NCI-H1092 treated with DMSO at 0.1 percent for 48 hours (cell line): ENCODE measurements at places on chromosomes 2 and 18.

- no peak for DNase-seq
Observed at GRCh38 chr2:156505696-156506095, 69.5 kb downstream of the GPD2 start.

DNA sequence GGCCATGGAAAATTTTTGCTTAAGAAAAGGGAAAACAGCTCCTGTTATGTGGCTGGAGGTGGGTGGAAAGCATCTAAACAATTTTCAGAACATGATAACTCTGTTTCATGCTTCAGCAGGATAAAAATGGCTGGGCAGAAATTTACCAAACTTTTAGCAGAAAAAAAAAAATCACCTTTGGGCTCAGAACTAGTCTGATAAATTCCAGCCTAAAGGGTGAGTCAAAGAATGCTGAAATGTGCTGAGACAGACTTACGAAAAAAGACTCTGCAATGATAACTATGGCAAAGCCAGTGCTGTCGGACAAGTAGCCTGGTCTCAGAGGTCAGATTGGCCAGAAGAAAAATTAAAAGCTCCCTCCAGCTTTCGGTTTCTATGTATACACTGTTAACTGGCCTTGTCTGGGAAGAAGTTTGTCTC, 123.6 kb downstream of the LRATD1 start:
- no peak for DNase-seq

DNA sequence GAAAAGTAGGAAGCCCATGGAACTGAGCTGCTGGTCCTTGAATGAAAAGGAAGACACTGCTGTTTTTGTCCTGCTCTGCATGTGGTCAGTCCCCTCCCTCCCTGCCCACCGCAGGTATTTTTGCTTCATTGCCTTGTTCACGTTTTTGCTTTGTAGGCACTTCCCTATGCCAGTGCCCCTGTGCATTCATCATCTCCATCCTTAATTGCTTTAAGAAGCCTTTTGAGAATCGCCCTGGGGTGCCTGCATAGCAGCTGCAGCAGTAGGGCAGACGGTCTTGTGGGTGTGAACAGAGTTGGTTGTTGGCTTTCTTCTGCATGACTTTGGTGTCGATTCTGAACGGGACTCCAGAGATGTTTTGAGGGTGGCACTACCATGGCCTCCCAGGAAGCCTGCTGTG, 97.0 kb downstream of the CABLES1 start:
- no peak for DNase-seq

DNA sequence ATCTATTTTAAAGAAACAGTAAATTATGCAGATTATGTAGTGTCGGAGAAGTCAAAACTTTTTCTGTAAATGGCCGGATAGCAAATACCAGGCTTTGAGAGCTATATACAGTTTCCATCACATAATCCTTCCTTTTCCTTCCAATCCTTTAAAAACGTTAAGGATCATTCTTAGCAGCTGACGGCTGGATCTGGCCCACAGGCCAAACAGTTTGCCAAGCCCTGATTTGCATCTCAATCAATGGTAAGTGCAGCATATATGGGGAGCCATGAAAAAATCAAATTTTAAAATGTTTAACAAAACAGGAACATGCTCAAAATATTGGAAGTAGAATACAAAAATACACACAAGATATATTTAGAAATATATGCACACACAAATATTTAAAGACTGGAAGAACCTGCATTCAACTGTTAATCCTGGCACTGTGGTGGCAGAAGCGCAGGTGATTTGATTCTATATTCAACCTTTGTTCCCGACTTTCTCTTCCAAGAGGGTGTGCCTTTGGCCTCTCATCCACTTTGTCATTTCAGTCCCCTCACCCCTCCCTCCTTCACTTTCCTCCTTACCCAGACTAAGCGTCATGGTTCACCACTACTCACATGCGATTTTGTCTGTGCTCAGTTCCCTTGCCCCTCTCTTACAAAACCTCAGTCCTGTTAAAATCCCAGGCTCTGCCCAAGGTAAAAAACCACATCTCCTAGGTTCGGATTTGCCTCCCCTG, 27.3 kb downstream of the NDUFA10 start:
- no peak for DNase-seq

DNA sequence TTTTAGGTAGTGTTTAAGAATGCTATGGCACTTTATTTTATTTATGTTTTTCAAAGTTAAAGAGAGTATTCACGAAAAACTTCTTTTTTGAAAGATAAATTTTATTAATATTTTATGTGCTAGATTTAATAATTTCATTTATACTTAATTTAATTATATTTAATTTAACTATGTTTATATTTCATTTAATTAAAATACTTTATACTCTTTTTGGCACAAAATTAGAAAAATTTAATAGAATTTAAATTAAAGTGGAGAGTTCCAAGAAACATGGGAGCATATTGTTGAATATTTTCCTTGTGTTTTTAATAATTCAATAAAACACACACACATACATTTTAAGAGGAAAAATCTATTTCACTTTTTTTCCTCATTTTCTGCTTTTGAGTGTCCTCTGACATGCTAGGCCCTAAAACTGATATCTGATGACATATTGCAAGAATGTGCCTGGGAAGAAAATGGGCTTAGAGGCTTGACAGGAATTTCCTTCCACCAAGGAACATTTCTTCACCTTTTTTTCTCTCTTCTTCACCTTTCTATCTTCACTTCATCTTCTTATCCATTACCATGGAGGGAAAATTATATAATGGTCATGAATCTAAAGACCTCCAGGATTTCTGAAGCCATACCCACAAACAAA, 15.4 kb downstream of the ARHGAP28 start:
- DNase-seq: no peak

DNA sequence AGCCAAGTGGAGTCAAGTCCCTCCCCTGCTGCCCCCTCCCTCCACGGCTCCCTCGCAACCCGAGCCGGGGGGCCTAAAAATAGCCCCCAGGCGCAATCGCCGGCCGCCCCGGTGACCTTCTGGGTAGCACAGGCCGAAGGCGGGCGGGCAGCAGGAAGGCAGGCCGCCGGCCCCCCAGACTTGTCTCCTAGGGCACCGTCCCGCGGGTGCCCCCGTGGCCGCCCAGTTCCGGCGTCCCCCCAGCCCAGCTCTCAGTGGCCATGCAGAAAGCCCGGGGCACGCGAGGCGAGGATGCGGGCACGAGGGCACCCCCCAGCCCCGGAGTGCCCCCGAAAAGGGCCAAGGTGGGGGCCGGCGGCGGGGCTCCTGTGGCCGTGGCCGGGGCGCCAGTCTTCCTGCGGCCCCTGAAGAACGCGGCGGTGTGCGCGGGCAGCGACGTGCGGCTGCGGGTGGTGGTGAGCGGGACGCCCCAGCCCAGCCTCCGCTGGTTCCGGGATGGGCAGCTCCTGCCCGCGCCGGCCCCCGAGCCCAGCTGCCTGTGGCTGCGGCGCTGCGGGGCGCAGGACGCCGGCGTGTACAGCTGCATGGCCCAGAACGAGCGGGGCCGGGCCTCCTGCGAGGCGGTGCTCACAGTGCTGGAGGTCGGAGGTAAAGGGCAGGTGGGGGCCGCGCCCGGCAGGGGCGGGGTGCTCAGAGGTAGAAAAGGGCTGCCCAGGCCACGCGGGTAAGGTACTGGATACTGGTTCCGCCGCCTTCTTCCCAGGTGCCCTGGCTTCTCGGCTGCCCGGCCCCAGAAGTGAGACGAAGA, at the start of gene SPEG:
SPEG (plus strand) TSS at position 126 of the 808 bp plus-strand sequence; CDS start at position 261, 135 bp downstream.
- no peak for DNase-seq

DNA sequence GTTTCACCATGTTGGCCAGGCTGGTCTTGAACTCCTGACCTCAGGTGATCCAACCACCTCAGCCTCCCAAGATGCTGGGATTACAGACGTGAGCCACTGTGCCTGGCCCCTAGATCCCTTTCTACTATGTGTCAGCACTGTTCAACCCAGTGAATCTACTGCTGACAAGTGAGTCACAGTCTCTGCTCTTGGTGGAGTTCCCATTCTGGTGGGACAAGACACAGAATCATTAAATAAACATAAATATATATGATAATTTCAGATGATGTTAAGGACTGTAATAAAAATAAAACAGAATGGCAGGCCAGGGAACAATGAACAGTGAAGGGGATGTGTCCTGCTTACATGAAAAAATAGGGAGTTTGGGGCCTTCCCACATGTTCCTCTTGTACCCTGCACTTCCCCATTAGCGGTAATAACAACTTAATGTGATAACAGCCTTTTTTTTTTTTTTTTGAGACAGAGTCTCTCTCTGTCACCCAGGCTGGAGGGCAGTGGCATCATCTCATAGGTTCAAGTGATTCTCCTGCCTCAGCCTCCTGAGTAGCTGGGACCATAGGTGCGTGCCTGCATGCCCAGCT, 112.2 kb downstream of the CPO start:
- DNase-seq: no peak

DNA sequence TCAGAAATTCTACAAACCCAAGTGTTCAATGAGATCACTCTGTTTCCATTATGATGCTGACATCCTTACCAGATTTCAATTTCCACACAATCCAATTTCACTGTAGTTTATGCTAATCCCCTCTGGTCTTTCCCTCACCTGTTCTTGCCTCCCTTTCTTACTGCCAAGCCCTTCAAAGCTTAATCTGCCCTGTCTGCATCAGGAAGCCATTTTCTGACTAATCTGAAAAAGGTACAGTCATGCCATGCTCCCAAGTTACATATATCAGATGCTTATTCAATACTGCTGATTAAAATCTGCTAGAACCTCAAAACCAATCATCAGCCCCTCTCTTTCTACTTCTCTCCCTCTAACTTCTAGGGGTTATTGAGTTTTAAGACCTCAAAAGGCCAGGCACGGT, 8.9 kb downstream of the KRTCAP3 start:
- DNase-seq: no peak

GRCh38 chr18:64379662-64380061, 230.8 kb upstream of the LINC00305 start:
- DNase-seq: no peak

DNA sequence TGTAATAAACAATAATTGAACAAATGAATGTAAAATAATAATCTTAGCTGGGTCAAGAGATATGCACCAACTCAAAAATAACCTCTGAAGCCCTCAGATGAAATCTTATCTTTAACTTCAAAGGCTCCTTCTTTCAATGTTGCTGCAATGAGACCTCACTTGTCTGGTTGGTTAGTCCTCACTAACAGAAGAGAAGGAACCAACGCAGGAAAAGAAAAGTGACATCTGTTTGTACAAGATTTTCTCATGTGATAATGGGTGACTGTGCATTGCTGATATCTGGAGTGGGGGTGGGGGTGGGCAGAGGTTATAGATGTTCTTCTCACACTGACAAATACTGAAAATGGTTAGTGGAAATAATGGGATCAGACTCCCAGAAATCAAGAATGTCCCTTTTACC, 2.6 kb downstream of the SCN7A start:
- DNase-seq: no peak

GRCh38 chr2:207469943-207470729, 59.6 kb upstream of the CREB1 start:
- DNase-seq: peak; percentile 49

GRCh38 chr2:208794288-208794975, 387.8 kb downstream of the PTH2R start:
- DNase-seq: no peak

DNA sequence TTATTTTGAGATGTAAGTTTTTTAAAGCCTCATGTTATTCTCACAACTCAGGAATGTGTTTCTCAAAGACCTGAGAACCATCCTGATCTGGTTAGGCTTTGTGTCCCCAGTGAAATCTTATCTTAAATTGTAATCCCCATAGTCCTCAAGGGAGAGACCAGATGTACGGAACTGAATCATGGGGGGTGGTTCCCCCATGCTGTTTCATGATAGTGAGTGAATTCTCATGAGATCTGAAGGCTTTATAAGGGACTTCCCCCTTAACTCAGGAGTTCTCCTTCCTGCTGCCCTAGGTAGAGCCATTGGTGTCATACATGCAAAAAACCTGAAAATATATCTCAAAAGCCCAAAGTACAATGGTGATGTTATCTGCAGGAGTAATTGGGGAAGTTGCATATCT, 836.7 kb downstream of the CBLN2 start:
- no peak for DNase-seq

GRCh38 chr2:186907897-186908296, 58.9 kb upstream of the ZSWIM2 start:
- DNase-seq: no peak

GRCh38 chr18:57353137-57353939, 981 bp downstream of the ST8SIA3 start:
- DNase-seq: peak; percentile 94

GRCh38 chr2:120391911-120392665, 46.2 kb downstream of the INHBB start:
- DNase-seq: no peak

- DNase-seq: peak; percentile 96
Observed at GRCh38 chr18:37565977-37566478, 430 bp upstream of the CELF4 start.

- DNase-seq: no peak
Observed at GRCh38 chr2:232134939-232135338, 173.4 kb downstream of the DIS3L2 start.

DNA sequence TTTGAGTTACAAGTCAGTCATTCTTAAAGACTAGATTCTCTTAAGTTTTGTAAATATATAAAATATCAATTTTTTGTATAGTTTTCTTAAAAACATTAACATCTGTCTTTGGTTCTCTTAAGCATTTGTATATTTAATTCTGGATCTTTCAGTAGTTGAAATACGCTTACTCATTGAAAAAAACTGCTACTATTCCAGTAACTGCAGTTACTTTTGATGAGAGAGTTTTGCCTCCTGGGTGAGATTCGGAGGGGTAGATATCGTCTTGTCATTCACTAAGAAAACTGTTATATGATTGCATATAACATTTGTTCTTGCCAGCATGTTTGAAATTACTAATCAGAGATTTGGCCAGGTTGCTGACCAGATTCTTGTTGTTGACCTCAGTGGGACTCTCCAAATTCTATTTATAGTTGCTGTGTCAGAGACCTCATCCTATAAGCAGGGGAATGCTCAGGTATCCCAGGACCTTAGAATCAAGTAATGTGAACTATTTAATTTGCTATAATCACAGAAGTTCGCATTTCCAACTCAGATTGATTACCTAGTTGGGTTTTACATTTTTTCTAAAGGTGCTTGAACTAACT, 7.9 kb downstream of the AGPS start:
- no peak for DNase-seq

- DNase-seq: no peak
Observed at GRCh38 chr2:120988700-120989511, 253.2 kb downstream of the GLI2 start.

GRCh38 chr18:50008306-50008705, 186.6 kb downstream of the MYO5B start:
- DNase-seq: no peak

DNA sequence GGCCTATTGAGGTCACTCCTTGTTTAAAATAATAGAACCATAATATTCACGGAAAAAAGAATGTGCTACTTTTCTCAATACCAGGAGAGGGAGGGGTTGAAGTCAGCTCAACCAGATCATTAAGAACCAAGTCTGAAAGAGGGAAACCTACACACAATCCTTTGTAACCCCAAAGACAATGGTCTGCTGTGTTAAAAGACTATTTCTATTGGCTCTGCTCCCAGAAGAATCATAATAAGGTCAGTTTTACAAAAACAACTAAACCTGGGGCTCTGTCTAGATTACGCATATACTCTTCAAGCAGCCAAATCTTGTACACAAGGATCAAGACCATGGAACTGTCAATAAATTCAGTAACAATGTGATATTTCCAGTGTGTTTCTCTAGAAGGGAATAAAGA, 177.2 kb upstream of the CRIM1 start:
- no peak for DNase-seq

GRCh38 chr18:77114415-77115191, 18.0 kb downstream of the MBP start:
- no peak for DNase-seq
